Stimulated activated CD4-positive, alpha-beta T cell treated with anti-CD3 and anti-CD28 coated beads, Interleukin-15, amount 100 ng/mL, for 1 hour (primary cell): ENCODE measurements at places on chromosomes 6 and 20.

GRCh38 chr6:149129371-149130077 is 188.0 kb upstream of the TAB2 start:
- DNase-seq: no peak

- no peak for DNase-seq
Measured at GRCh38 chr6:21135484-21136013, 458.0 kb upstream of the SOX4 start.

DNA sequence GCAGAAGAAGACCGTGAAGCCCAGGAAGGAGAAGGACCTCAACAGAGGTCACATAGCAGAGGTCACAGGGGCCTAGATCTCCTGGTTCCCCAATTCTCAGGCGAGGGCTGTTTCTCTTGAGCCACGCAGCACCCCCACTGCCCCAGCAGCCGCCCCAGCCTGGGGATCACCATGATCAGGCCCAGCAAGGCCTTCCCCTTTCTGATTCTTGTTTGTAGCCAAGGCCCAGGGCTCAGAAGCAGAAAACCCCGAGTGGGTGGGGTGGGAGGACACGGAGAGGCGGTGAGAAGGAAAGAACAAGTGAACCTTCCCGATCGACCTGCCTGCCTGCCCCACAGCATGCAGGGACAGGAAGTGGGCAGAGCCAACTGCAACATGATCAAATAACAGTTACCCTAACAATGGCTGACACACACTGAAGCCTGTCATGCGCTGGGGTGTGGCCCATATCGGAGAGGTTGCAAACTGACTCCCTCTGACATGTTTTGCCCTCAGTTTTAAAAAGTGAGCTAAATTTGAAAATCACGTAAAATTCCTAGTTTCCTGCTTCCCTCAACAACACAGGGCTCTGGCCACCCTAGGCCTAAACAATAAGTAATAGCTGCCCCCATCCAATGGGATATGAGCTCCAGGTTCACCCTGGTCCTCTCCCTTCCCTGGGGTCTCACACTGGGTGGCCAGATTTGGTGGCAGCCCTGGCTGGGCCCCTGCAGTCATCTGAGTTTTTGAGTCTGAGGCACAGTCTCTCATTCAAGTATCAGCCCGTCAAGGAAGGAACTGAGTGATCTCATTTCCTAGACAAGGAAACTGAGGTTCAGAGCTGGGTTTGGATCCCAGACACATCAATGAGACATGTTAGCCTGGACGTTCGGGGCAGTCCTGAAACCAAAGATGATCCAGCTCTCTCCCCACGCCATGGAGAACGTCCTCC is 6.5 kb downstream of the PEDS1 start:
- DNase-seq: peak; percentile 55

- DNase-seq: peak; percentile 72
Measured at GRCh38 chr20:50790651-50791277, 4.1 kb upstream of the BCAS4 start.

- no peak for DNase-seq
Measured at GRCh38 chr6:22779062-22779461, 209.7 kb downstream of the HDGFL1 start.

- DNase-seq: no peak
Measured at GRCh38 chr6:1812487-1812886, 202.8 kb downstream of the FOXC1 start.
